Muscle of back (tissue), 13 donors: ENCODE measurements at places on chromosomes 7 and 10. TPM values are rescaled to one million over a fixed set of nuclear protein-coding genes. Genes with fewer than 3 reads are reported as not detected.

Gene CYP2E1
- 0.58 TPM for polyA plus RNA-seq

DNA sequence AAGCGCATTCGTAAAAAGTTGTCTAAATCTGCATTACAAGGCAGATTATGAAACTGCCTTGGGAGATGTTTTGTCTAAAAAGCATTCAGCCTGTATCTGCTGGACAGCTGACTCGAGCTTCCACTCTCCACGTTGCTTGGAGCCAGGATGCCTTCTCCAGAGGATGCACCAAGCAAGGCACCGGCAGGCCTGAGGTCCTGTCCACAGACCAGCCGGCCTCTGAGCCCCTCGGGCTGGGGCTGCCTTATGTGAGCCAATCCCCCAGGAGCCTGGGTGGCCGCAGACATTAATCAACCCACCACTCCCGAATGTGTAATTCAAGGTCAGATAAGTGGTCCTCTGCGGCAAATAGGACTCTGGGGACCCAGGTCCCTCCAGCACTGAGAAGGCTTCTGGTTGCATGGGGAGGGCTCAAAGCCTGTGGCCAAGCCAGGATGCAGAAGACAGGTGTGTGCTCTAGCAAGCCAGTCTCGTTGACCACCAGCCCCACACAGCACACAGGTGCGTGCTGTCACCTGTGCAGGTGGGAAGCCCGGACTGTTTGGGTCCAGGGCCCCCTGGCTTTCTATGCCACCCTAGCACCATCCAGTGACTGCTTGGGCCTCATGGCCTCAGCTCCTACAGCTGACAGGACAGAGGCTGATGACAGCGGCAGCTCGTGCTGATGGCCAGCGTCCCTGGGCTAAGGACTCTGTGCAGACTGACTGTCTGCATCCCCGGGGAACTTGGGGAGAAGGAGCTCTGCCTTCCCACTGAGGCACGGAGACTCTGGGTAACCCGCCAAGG, 4.8 kb upstream of the RET start:
- no peak for DNase-seq

DNA sequence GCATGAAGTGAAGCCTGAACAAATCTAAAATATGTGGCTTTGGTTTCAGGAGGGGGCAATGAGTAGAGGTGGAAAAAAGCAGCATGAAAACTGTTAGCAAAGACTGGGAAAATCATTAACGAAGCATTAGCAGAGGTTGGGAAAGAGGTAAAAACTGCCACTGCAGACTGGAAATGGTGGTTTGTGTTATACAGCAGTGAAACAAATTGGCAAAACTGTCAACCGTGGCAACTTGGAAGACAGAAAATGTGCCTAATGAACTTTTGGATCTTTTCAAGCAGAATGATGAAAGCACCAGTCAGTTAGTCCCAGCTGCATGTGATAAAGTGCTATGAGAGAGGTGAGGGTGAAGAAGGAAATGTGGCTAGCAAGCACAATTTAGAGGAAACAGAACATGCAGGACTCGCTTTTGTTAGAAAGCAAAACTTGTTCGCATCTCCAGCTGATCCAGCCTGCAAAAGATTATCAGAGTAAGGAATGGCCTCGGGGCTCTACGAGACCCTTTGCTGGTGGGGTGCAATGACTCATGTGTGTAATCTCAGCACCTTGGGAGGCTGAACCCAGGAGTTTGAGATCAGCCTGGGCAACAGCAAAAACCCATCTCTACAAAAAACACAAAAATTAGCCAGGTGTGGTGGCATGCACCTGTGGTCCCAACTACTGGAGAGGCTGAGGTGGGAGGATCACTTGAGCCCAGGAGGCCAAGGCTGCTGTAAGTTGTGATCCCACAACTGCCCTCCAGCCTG, 45.7 kb downstream of the SKIDA1 start:
- DNase-seq, result no peak

Gene PRPF18
- 22.7 TPM for polyA plus RNA-seq

GRCh38 chr10:17562614-17563013, 54.6 kb downstream of the HACD1 start:
- peak; percentile 81 for DNase-seq

Gene OGDH
- 65.8 TPM for polyA plus RNA-seq

DNA sequence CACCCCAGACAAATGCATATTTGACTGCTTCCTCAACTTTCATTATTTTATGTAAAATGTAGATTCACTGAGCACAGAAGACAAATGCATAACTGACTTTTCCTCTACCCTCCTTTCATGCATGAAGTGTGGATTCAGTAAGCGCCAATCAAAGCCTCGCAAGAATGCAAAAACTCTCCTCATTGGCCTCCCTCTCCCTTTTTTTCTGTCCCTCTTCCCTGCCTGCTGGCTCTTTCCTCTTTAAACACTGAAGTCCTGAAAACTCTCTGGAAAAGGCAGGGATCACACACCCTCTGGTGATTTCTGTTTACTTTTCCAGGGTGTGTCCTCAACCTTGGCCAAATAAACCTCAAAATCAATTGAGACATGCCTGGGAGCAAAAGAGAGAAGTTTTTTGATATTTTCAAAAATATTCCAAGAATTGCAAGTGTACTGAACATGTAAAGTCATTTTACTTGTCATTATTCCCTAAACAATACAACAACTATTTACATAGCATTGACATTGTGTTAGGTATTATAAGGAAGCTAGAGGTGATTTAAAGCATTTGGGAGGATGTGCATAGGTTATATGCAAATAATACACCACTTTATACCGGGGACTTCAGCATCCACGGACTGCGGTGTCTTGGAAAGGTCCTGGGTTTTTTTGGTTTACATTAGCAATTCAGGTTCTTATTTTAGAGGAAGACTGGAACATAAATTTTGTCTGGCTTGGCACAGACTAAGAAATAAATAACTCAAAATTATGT, 71.4 kb downstream of the SEC61G start:
- no peak for DNase-seq
